ENCODE measurements at places on chromosomes 16 and 17.

- no peak for DNase-seq
Observed at GRCh38 chr16:53945996-53946395, 242.0 kb downstream of the FTO start.

GRCh38 chr16:31181102-31181830 is 1.3 kb downstream of the FUS start:
- DNase-seq = peak; percentile 62

- no peak for DNase-seq
Observed at GRCh38 chr17:32944248-32945020, 16.5 kb downstream of the TMEM98 start.

DNA sequence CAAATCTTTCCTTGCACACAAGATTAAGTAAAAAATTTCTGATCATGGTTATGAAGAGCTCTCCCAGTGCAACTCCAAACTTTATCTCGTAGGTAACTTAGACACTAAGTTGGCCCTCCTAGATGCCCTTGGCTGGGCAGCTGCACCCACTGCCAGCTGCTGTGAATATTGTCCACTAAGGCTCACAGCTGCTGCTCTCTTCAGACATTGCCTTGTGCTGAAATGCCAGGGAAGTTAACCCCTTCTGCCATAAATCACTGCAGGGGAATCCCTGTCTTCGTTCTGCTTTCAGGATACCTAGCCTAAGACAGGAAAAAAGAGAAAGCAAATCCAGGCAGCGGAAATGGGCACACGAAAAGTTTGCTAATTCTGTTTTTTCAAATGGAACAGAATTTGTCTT is 106.4 kb downstream of the IRX5 start:
- no peak for DNase-seq

GRCh38 chr16:57876210-57876609 is 73.9 kb upstream of the KIFC3 start:
- DNase-seq = no peak

DNA sequence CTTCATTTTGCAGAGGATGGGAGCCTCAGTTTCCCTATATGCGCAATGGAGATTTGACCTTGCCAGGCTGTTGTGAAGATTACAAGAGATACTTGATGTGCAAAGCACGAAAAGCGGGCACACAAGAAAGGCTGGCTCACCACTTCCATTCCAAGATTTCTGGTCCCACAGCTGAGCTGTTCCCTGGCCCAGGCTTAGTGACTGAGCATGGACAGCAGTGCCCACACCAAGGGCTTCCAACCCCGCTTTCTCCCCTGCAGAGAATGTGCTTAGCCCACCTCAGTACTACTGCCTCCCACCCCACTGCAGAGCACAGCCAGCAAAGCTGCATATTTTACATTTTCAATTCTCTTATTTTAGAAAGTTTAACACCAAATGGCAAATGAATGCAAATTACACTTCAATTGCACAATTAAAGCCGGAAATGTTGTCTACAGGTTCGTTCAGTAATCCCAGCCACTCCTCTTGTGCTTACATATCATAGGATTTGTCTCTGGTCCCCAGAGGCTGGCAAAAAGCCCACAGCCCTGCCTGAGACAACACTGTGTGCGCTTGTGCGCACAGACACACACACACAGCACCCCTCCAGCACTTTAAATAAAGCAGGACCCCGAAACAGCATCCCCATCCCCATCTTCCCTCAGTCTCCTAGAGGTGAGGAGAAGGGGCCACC is 51.8 kb downstream of the VAC14 start:
- DNase-seq = no peak

- no peak for DNase-seq
Observed at GRCh38 chr16:49455181-49455990, 81.8 kb downstream of the C16orf78 start.

DNA sequence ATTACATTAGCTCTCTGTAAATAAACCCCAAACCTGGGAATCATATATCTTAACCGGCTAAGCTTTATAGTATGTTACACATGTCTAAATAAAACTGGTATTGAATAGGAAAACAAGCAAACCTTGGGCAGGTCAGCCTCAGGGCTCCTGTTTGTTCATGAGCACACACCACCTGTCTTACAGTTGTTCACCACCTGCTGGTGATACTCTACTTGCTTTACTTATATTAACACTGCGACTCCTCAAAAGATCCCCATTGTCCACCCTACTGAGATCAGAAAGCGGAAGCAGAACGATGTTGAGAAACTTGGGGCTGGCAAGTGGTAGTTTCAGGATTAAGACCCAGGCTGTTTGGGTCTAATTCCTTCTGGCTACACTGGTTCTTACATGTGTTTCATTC is 16.4 kb downstream of the CDH13 start:
- DNase-seq = no peak

GRCh38 chr17:22286337-22287041 is 594.2 kb downstream of the KCNJ18 start:
- DNase-seq = no peak

DNA sequence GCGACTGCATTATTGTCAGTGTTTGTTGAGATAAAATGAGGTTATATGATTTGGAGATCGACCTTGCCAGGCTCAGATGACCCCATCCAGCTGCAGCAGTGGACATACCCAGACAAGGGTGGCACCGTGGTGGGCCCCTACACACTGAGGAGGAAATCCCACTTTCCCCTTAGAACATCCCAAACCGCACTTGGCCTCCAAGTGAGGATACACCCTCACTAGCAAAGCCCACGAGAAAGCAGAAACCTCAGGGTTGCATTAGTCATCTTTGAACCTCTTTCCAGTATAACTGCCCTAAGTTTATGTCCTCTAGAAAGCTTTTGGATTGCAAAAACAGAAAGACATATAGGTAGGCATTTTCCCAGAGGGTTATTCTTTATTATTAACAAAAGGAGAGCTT is 101.5 kb downstream of the CLEC16A start:
- DNase-seq = no peak

DNA sequence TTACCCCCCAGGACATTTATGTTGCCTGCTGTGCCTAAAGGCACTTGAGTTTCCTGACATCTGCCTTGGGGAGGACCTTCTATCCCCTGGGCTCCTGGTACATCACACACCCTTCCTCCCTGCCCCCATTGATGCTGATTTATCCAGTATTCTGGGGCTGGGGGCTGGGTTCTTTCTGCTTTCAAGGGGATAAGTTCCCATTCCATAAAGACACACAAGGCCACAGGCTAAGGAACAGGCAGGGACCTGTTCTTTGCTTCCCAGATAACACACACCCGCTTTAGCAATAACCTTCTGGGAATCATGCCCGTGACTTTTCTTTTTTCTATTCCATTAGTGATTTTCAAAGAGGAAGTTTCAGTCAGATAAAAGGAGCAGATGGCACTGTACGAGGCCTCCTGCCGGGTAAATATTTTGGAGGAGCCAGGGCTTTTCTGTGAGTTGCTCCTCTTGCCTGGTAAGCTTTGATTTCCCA is 30.6 kb downstream of the CHD9 start:
- no peak for DNase-seq

- no peak for DNase-seq
Observed at GRCh38 chr16:73485880-73486279, 438.0 kb upstream of the ZFHX3 start.

GRCh38 chr17:80352216-80352895 is 62.6 kb upstream of the ENDOV start:
- DNase-seq = no peak

DNA sequence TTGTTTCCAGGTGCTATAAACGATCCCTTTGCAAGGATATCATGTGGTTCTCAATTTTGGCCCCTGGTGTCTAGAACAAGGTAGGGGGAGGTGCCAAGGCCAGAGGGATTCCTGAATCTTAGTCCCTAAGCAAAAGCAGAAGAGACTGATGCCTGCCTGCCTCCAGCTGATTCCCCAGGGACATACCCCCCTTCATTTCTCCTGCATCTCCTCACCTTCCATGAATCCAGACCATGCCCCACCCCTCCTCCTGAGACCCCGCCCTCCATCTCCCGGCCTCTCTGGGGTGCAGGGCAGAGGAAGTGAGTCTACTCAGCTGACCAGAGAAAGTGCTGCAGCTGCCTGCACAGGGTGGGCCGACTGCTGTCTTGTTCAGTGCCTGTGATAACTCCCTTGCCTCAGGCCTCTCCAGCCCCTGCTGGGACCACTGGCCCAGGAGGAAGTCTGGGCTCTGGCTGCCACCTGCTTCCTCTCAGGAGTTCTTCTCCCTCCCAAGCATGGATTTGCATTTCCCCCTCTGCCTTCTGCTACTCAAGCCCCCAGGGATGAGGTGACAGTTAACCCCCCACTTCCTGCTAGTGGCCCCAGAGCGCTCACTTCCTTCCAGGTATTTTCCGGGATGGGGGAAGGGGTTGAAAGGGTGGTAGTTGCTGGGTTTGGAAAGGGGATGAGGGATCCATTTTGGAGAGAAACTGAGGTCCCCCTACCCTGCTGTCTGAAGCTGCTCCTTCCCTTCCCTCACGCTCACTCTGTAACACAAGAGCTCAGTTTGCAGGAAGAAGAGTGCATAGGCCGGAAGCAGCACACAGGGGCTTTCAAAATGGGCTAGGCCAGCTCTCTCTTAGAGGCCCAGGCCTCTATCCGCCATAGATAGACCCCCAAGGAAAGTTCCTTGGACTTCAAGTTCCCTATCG is 10.5 kb upstream of the TSPOAP1 start:
- DNase-seq = peak; percentile 94

GRCh38 chr16:64762211-64762610 is 359.7 kb downstream of the CDH11 start:
- no peak for DNase-seq

DNA sequence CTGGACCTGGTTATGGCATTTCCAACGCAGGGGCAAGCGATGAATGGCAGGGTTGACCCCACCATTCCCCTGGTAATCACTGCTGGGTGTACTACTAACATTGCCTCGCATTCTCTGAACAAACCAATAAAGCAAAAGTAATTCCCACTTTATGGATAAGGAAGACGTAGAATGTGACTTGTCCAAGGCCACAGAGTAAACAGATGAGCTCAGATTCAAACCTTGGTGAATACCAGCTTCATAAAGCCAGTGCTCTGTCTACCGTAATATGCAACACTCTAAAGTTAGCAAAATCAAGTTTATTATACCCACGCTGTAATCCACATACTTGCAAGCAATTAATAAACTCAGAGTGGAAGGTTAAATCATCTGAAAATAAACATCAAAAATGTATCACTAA is 59.6 kb downstream of the ANKFY1 start:
- DNase-seq = no peak

DNA sequence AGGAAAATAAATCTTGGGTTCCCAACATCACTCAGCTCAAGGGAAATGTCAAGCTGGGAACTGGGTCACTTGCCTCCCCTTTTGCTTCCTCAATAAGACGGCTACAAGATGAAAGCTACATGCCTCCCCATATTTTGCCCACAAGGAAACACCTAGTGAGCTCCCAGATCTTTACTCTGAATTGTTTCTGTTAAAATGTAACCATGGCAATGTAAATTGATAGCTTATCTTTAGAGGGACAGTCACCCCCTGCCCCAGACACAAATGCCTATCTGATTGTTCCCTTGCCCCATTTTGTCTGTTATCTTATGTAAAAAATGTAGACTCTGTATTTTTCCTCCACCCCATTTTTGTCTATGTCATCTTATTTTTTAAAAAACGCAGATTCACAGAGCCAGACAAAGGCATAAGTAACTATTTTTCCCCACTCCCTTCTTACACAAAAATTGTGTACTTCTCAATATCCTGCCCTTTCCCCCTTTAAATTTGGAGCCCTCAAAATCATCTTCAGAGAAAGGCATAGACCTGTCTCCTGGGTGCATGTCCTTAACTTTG is 288.7 kb upstream of the ERCC4 start:
- DNase-seq = no peak
